ENCODE measurements at places on chromosomes 6 and 20. TPM values are rescaled to one million over a fixed set of nuclear protein-coding genes. Genes with fewer than 3 reads are reported as not detected.

Gene PI16
- total RNA-seq = not detected

Gene PREX1
- 31.3 TPM for total RNA-seq

Gene FKBP5
- 44.0 TPM for total RNA-seq

Gene PPP2R5D
- total RNA-seq = 56.6 TPM

Gene SS18L1
- 14.3 TPM for total RNA-seq

Gene GABRR1
- not detected for total RNA-seq

Gene OTOR
- total RNA-seq = not detected

Gene SALL4
- 1.5 TPM for total RNA-seq

Gene SCAND1
- total RNA-seq = 82.7 TPM

Gene TFAP2A
- total RNA-seq = not detected

Gene ARMC2
- 4.0 TPM for total RNA-seq

Gene PRL
- not detected for total RNA-seq

Gene IPCEF1
- not detected for total RNA-seq
